ENCODE measurements at places on chromosomes 1 and 21.

DNA sequence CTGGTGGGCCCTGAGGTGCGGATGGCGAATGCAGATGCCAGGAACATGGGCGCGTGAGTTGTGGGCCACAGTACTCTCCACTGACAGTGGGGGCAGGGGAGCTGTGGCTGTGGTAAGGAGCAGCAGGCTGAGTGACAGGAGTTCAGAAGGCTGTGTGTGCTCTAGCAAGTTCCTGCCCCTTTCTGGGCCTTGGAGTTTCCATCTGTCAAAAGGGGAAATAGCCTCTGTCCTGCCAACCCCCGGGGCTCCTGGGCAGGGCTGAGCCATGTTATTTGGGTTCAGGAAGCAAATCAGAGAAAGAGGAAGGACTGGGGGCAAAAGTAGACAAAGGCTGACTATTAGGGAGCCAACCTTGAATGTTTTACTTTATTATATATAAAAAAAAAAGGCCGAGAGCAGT is 19.5 kb upstream of the MFN2 start:
- DNase-seq = no peak

- no peak for DNase-seq
Measured at GRCh38 chr1:206577626-206578025, 34.6 kb downstream of the EIF2D start.

GRCh38 chr1:181608948-181609347 is 125.6 kb downstream of the CACNA1E start:
- DNase-seq = no peak

DNA sequence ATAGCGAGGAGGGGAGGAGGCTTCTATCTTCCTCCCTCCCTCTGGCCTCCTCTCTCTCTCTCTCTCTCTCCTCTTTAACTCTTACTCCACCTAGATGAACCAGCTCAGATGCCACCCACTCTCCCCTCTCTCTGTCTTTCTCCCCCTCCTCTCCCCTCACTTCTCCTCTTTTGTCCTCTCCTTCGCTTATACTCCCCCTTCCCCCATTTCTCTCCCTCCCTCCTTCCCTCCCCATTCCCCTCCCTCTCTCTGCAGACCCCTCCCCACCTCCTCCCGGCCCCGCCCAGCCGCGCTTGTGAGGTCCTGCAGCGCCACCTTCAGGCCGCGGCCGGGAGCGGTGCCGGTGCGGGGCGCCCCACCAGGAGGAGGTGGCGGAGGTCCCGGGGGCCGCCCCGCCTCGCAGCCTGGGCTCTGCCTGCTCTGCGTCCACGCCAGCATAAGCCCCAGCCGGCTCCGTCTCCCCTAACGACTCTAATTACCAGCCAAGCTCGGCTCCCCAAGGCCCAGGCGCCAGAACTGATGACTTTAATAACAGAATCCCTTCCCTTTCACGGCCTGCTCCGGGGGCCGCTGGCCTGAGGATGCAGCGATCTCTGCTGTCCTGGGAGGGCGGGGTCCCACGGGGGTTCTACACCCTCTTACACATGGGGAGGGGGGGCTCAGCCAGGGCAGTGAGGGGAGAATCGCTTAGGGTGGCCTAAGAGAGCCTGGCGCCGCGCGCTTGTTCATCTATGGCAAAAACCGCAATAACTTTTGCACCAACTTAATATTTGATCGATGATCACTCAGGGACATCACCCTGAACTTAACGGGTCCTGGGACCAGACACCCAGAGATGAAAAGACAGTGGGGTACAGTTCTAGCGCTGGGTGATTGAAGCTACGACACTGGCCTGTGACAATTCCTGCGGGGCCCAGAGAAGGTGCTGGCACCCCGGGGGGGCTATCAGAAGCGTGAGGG is 637.3 kb downstream of the MATN1 start:
- peak; percentile 94 for DNase-seq

DNA sequence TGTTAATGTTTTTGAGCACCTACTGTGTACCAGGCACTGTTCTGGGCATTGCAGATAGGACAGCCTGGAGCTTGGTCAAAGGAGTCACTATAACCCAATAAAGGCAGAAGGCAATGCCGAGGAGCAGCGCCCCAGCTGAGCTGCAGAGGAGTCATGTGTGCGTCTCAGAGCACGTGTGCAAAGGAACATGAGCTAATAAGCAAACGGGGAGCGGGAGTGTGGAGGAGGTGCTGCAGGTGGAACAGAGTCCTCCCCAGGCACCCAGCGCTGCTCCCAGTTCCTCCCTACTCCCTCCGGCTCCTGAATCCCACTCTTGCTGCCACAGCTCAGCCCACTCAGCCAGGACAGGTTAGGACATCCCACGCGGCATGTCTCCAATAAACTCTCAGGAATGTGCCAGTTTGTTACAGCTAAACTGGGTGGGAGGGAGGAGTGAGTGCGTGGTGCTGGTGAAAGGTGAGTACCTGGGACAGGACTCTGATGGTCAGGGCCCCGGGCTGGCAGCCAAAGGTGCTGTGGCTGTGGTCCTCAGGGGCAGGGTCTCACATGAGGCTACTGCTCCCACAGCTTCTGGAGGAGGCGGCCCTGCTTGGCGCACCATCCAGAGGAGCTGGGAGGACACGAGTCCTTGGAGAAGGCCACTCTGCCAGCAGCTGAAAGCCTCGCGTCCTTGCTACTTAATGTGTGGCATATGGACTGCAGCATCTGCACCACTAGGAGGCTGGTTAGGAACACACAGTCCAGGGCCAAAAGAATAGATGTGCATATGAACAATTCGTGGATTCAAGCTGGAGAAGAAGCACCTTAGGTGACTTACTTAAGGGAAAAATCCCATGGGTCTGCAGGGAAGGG is 52.3 kb downstream of the GRIK3 start:
- no peak for DNase-seq

GRCh38 chr1:95118710-95119109 is 1.6 kb downstream of the TLCD4 start:
- no peak for DNase-seq

GRCh38 chr1:219639876-219640577 is 27.1 kb upstream of the ZC3H11B start:
- no peak for DNase-seq

DNA sequence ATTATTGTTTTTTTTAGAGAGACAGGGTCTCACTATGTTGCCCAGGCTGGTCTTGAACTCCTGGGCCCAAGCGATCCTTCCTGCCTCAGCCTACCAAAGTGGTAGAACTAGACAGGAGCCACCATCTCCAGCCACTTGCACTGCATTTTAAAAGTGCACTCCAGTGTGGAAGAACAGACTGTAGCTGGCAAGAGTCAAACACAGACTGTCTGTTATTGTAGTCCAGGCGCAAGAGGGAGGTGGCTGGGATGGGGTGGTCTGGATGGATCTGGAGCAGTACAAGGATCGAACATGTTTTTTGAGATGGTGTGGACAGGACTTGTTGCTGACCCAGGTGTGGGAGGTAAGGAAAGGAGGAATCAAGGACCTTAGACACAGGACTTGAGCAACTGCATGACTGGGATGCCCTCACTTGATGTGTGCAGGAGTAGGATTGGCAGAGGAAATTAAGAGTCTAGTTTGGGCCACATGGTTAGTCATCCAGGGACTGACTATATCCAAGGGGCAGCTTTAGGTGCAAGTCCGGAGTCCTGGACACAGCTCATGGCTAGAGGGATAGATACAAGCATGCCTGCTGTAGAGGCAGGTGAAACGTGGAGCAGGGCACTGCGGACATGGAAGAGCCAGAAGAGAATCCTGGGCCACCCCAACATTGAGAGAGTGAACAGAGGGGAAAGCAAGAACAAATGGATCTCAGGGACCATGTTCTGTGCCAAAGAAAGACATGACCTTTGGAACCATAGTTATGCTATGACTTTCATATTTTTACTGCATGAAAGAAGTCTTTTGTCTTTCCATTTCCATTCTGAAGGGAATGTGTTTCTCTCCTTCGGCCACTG is 42.0 kb downstream of the ELK4 start:
- DNase-seq = no peak

GRCh38 chr21:46154955-46155513 is 345 bp downstream of the FTCD start:
- no peak for DNase-seq

DNA sequence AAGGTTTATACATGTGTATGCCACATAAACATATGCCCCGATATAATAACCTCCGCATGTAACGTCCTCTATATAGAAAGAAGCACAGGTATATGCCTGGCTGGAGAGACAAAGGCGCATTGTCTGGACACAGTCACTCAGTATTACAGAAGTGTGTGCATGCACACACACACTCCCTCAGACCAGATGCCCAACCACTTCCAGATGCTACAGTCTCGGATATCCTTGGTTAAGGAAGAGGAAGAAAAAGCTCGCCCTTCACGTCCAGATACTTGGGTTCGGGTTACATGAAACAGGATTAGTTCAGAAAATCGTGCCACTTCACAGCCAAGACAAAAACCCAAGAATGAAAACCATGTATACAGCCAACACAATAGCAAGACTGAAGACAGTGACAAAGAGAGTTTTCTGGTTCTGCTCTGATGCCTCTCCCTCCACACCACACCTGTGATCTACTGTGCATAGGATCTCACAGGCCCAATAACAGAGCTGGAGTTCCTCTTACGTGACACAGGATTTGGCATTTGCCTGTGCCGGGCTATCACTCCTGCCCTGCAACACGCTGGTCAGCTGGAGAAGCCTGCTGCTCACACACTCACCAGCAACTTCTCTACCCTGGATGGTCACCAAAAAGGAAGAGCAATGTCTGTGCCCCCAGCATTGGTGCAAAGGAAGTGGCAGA is 75.0 kb downstream of the SSBP3 start:
- DNase-seq = no peak

DNA sequence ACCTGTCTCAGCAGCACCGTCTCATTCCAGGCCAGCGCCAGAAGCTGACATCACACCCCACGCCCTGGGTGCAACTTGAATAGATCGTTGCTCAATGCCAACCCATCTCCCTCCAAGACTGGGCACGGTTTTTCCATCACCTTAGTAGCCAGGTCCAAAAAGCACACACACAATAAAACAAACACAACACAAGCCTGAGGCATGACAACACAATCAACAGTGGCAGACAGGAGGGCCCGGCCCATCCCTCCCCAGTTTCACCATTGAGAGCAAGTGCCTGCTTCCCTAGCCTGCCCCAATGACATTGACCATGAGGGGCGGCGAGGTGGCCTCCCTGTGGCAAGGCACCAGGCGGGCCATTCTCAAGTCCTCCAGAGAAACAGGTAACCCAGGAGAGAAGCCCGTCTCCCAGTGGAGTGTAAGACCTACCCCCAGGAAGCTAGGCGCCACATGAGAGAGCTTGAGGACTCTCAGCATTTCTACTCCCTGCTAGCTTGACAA is 2.7 kb downstream of the IFFO2 start:
- no peak for DNase-seq

- DNase-seq = no peak
Measured at GRCh38 chr1:116390195-116390594, 17.2 kb downstream of the ATP1A1 start.

- DNase-seq = peak; percentile 21
Measured at GRCh38 chr1:166350490-166350889, 183.7 kb upstream of the FAM78B start.

DNA sequence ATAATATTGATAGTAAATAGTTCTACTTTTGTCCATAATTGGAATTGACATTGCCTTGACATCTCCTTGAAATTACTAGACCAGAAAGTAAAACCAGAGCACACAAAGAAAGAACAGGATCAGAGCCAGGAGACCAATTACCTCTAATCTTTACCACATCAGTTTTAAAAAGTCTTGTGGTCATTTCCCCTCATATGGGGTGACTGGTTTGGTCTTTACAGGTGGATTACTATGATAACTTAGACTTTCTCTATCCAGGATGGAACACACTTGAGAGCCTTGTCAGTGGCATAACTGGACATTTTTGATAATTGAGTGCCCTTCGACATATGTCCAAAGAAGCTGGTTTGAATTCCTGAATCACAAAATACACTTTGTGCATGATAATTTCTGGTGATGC is 1148.1 kb upstream of the NCAM2 start:
- DNase-seq = no peak

DNA sequence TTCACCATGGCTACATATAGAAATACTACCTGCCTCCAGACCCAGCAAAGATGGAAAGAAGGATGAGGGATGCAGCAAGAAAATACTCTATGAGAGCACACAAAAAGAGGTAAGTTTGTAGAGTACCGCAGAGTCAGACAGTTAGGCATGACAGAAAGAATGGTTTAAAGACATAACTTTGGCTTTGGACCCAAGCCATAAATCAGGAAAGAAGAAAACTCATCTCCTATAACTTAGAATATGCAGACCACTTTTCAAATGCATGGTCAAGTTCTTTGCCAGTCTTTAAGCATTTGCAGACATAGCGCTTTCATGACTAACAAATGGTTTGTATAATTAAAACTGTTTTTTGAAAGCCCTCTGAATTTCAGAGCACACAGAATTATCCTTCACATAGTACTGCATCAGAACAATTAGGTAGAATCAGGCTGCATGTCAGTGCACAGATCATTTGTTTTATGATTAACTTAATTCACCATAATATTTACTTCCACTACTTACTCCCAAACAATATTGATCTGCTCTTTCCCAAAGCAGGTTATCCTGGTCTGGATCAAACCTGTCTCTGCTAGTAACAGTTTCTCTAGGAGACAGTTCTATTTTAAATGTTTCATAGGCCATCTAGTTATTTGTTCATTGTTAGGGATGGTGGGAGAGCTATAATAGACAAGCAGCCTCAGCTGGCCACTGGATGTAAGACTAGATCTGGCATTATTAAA is 280.7 kb upstream of the NR5A2 start:
- no peak for DNase-seq

DNA sequence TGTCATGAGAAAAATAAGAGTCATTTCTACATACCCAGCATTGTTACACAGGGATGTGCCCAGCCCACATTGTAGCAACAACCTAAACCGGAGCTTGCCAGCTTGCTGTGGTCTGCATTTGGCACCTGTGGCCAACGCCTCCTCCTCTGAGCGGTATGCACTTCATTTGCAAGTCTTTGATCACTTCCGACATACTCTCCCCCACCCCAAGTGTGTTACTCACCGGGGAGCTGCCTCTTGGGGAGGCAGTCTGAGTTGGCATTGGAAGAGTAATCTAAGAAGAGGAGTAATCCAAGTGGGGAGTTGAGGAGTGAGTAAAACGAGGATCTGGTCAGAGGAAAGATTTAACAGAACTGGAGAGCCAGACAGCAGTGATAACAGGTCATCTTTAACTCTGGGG is 3.8 kb downstream of the BCL9 start:
- DNase-seq = peak; percentile 63
